ENCODE measurements at places on chromosomes 3 and 15. TPM values are rescaled to one million over a fixed set of nuclear protein-coding genes. Genes with fewer than 3 reads are reported as not detected.

FETUB gene
- total RNA-seq = not detected

MYZAP gene
- 0.66 TPM for total RNA-seq

C2CD4A gene
- 0.19 TPM for total RNA-seq

ZWILCH gene
- total RNA-seq = 64.1 TPM

TMEM42 gene
- total RNA-seq = 9.0 TPM

CCR5 gene
- not detected for total RNA-seq

THAP10 gene
- 5.5 TPM for total RNA-seq

CPLX3 gene
- total RNA-seq = 0.66 TPM

IL12A gene
- 0.69 TPM for total RNA-seq

PLA2G4E gene
- not detected for total RNA-seq

Data from GM23338 (cell line).